Endothelial cell (in vitro differentiated cells): ENCODE measurements at places on chromosomes 6 and 20. TPM values are rescaled to one million over a fixed set of nuclear protein-coding genes. Genes with fewer than 3 reads are reported as not detected.

- no peaks in the 10 kb centered on the region for H3K4me1 ChIP-seq
- peaks cover 2% of the 10 kb centered on the region for H3K27me3 ChIP-seq
- H3K4me3 ChIP-seq: no peak overlapping the region
- no peak overlapping the region for H3K27ac ChIP-seq
- H3K36me3 ChIP-seq: peaks cover 6% of the 10 kb centered on the region
- DNase-seq: no peak
Observed at GRCh38 chr6:139433631-139434419, 59.4 kb upstream of the CITED2 start.

- H3K36me3 ChIP-seq: peaks cover 21% of the 10 kb centered on the region
- peaks cover 7% of the 10 kb centered on the region for H3K27me3 ChIP-seq
Observed at GRCh38 chr6:148348335-148348734, 5.7 kb downstream of the SASH1 start.

GRCh38 chr6:135075018-135075417, 20.4 kb upstream of the HBS1L start:
- no peaks in the 10 kb centered on the region for H3K36me3 ChIP-seq
- no peaks in the 10 kb centered on the region for H3K27me3 ChIP-seq
- peaks cover 25% of the 10 kb centered on the region for H3K4me1 ChIP-seq
- DNase-seq: no peak
- no peak overlapping the region for H3K27ac ChIP-seq
- no peak overlapping the region for H3K4me3 ChIP-seq

Gene TFEB
- 10.4 TPM for total RNA-seq

Gene SLA2
- not detected for total RNA-seq

Gene CLVS2
- 0.28 TPM for total RNA-seq

Gene SIRPD
- total RNA-seq: not detected
